CD8-positive, alpha-beta T cell (primary cell): ENCODE measurements at places on chromosomes 12 and 14. TPM values are rescaled to one million over a fixed set of nuclear protein-coding genes. Genes with fewer than 3 reads are reported as not detected.

DNA sequence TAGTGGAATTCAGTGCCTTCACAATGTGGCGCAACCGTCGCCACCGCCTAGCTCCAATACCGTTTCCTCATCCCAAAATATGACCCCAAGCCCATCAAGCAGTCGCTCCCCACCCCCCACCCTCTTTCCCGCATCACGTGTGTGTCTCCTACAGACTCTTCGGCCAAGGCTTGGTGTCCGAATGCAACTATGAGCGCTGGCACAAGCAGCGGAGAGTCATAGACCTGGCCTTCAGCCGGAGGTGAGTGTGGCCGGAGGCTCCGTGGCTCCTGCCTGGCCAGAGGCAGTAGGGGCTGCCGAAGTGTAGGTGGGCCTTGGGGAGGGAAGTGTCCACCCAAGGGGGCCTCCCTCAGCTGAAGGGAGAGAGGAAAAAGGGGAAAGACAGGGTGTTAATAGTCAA is 15.8 kb downstream of the CYP46A1 start:
- no peak for DNase-seq

DNA sequence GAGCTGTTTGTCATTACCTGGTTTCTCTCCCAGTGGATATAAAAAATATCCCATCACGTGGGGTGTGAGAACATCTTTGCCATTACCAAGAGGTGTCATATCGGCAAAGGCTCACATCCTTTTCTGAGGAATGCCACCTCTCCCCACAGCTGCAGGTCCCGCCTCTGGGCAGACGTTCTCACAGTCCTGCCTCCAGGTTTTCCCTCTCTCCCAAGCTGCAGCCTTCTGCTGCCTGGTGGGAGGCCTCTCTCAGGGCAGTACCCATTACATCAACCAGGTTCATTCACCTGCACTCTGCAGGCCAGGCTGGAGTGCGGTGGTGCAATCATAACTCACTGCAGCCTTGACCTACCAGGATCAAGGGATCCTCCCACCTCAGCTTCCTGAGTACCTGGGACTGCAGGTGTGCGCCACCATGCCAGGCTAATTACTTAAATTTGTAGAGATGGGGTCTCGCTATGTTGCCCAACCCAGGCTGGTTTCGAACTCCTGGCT is 15.0 kb upstream of the TMEM119 start:
- no peak for DNase-seq

GRCh38 chr14:90522571-90523191 is 125.9 kb downstream of the CALM1 start:
- DNase-seq, result no peak

DNA sequence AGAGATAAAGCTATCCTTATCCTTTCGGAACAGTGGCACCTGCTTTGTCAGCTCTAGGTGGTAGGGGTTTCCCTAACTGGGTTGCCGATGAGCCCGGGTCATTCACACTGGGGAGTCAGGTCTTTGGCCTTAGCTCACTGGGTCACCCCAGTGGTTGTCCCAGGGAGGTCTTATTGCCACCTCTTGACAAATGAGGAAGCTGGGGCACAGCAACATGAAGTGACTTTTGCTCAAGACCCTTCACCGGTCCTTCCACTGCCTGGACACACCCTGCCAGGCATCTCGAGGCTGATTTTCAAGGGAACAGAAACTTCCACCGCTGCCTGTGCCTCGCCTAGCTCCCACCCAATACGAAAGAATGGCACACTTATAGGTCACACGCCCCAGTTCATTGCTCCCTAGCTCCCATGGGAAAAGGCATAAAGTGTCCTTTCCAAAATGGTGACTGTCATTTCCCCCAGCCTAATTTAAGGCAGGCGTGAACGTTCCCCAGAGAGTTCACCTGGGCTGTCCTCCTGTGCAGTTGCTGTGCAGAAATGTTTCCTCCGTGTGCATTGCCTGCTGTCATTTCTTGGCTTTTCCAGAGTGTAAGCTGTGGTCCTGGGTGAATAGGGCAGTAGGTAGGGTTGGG is 156.1 kb upstream of the CCND2 start:
- DNase-seq, result no peak

DNA sequence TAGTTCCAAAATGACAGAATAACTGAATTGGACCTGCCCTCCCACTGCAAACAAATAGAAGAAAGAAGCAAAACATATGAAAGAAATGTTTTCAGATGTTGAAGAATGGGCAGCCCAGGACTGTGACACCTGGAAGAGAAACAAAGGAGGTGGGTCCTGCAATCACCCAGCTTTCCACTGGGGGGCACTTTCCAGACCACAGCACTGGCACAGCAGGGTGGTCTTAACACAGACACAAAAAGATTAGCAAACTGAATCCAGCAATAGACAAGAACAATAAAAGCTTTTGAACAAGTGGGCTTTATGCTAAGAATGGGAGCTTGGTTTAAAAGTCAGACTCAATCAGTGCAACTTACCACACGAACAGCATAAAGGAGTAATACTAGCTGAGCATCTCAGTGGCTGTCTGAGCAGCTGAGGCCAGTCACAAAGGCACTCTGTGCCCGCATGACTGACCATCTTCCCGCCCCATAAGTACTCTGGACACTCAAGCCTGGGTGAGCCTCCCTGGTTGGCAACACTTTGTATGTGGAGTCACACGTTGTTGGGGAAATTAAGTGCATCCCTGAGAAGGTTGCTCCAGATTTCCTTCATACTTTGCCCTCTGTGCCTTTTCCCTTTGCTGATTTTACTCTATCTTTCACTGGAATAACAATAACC is 27.7 kb downstream of the JKAMP start:
- DNase-seq, result peak; percentile 32

MRPS35 gene
- 30.0 TPM for total RNA-seq

SLC4A8 gene
- total RNA-seq, result 2.4 TPM

MORN3 gene
- 6.7 TPM for total RNA-seq

ABCD2 gene
- 3.5 TPM for total RNA-seq

EIF2S3B gene
- 1.1 TPM for total RNA-seq
